Smooth muscle cell of the brain vasculature (primary cell): ENCODE measurements at places on chromosomes 3 and 15.

DNA sequence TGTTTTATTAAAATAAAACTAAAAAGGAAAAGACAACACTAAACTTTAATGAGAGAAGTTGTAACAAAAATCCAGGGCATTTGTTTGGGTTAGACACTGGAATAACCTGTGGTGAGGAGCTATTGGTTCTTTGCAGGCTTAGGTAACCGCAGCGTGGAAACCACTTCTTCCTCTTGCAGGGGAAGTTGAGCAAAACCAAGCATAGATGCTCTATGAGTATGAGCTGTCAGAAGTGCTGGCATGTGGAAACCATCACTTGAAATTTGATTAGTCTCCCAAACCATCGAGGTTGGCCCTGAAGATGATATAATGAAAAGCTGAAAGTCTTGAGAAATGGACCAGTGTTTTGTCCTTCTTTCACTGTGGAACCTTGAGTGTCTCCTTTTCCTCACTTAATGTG lies 127.1 kb upstream of the RBMS3 start:
- DNase-seq, result no peak

DNA sequence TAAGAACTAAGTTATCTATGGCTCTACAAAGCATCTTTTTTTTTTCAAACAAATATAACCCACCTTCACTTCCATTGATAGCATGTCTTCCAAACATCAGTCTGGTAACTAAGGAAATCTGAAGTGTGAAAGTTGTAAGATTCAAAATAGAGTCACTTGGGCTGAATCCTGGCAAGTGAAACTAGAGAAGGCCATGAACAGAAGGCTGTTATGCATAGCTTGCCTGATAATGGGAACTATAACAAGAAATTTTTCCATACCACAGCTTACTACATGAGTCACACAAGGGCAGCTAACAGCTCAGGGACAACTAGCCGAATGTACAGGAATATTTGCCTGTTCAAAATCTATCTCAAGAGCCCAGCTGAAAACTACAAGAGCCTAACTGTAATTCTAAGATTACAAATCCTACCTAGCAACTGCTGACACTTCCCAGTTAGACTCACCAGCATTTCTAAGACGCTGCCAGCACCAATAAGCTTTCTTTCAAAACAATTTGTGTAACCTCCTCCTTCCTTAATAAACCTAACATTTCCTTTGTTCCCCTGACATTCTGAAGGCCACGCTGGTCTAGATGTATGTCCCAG lies 1066.5 kb downstream of the PLOD2 start:
- peak; percentile 43 for DNase-seq

GRCh38 chr15:66581972-66582537 lies 16.3 kb upstream of the LCTL start:
- DNase-seq, result no peak

DNA sequence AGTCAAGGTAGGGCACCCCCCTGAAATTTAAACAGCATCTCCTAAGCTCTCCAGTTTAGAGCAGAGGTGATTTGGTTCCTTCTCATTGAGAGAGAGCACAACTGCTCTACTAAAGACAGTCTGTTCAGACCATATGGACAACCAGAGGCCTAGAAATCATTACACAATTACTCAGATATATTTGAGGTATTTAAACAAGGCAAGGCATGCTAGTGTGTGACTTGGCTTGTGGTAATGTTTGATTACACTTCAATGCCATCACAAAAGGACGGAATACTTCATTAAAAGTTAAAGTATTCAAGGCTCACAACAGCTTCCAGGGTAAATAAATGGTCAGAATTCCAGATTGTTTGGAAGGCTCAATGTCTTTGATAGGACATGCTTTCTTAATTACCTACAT lies 110.2 kb downstream of the LRTM1 start:
- no peak for DNase-seq

DNA sequence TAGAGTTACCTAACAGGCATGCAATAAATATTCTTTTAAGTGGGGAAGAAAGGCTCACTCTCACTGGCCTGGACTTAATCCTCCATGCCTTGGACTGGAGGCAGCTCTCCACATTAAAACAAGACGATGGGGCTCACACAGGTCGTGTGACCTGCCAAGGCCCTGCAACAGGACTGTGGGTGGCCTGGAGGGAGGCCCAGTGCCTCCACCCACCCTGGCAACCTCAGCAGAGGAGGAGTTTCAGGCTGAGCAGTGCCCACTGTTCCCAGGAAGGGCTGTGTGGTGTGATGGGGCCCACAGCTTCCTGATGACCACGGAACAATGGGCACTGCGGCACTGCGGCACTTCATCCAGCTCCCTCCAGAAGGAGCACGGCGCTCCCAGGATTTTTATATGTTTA lies 5.5 kb downstream of the UROC1 start:
- no peak for DNase-seq

- DNase-seq, result no peak
These were observed 7.2 kb upstream of the AQR start for GRCh38 chr15:34976743-34977142.

- DNase-seq, result no peak
These were observed 64.4 kb downstream of the CRYBG3 start for GRCh38 chr3:97885931-97886824.

GRCh38 chr3:8729479-8729878 lies 4.1 kb upstream of the CAV3 start:
- DNase-seq, result no peak
